Fibroblast of lung (primary cell): ENCODE measurements at places on chromosomes 7 and 10.

DNA sequence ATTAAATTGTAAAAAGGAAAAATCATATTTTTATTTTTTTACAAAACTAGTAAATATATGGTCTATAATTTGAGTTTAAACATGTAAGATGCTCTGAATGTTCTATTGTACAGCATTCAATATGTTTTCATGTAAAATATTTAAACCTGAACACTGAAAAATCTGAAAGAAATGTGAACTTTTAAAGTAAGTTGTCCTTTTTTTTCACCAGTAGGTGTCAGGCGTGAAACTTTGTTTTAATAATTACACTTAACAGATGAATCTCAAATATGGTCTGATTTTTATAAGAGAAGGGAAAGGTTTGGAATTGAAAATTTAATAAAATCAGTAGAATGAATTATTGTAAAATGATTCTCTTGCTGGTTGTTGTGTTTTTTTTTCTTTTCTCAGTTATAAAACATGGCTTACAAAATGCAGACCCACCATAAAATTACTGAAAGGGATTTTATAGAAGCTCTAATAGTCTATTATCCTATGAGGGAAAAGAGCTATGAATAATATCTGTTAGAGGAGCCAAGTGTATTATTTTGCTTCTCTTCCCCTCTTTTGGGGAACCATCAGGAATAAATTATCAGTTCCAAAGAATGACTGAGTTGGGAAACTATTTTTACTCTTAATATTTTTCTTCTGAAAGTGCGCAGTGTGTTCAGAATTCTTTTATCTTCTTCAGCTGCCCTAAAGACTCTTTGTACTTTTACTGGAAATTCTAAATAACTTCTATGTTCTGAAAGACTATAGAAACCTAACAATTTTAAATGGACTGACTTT is 217.7 kb upstream of the FZD1 start:
- DNase-seq = peak; percentile 19

DNA sequence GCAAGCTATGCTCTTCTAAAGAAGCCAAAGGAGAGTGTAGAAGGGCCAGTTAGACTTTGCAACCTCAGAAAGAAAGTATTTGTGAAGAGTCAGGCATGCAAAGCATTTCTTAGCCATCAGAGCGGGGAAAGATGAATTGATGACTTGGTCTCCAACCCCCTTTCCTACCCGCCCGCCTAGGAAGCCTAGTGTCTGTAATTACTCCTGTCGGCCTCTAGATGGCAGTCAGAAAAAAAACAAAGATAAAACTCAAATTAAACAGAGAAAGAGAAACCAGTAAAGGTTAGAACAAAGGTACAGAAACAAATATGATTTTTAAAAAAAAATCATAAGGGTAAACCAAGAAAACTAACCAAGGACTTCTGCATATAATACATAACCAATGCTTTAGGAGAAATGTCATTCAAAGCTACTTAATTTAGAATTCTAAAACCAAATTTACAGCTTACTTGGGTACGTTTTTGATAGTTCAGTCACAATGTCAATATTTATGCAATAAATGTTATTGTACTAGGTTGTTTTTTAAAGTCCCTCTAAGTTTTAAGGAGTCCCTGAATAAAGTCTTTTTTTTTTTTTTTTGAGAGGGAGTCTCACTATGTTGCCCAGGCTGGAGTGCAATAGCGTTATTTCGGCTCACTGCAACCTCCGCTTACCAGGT is 97.6 kb downstream of the LYZL1 start:
- DNase-seq = peak; percentile 38

GRCh38 chr10:49010295-49010694 is 70.7 kb upstream of the LRRC18 start:
- no peak for DNase-seq

DNA sequence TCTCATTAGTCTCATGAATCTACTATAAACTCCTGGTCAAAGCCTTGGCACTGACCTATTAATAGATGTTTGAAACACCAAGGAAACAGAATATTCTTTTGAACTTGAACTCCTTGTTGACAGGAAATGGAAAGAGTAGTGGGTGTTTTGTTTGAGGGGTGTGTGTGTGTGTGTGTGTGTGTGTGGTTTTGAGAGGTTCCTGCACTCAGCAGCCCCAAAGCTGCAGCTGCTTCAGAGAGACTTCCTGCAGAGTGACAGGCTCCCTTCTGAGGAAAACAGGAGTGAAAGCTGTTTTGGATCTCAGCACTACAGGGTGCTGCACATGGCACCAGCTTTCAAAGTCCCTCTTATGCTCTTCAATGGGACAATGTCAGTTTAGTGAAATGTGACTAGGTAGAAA is 546.5 kb upstream of the STEAP1 start:
- DNase-seq = no peak

GRCh38 chr10:78802431-78802830 is 266.3 kb upstream of the ZMIZ1 start:
- DNase-seq = peak; percentile 9

DNA sequence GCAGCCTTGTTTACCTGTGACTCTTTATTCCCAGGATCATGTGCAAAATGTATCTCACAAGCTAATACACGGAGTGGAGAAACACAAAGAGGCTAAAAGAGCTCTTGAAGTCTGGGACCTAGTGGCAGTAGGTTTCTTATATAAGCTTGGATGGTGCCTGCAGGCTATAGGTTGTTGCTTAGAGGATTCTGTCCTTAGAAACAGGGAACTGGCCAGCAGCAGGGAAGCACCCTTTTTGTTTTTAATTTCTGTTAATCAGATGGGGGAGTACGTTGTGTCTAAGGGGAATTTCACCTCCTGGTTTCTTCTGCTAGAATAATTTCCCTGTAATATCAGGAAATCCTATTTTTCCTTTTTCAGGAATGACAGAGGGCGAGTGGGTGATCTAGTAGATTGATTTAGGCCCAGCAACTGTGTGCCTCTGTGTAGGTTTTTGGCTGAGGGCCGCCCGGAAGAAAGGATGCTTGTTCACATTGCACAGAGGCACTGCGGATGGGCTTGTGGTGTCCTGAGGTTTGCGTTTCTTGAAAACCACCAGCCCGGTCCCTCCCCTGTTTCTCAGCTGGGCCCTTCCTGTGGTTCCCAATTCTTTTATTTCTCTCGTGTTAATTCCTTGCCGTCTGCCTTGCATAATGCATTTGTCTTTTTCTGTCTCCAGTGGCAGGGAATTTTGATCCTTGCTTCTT is 158.0 kb downstream of the CAMK1D start:
- DNase-seq = no peak

DNA sequence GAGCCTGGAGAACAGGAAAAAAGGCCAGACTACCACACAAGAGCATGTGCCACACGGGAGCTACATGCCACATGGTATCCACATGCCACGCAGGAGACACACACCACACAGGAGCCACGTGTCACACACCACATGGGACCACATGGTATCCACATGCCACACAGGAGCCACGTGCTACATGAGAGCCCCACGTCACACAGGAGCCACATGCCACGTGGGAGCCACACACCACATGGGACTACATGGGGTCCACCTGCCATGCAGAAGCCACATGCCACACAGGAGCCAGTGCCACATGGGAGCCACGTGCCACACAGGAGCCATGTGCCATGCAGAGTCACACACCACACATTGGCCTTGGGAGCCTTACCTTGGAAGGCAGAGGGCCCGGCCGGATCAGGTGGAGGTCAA is 244.4 kb upstream of the PPP2R2D start:
- DNase-seq = no peak

GRCh38 chr7:604001-604883 is 84.6 kb upstream of the PDGFA start:
- peak; percentile 28 for DNase-seq

DNA sequence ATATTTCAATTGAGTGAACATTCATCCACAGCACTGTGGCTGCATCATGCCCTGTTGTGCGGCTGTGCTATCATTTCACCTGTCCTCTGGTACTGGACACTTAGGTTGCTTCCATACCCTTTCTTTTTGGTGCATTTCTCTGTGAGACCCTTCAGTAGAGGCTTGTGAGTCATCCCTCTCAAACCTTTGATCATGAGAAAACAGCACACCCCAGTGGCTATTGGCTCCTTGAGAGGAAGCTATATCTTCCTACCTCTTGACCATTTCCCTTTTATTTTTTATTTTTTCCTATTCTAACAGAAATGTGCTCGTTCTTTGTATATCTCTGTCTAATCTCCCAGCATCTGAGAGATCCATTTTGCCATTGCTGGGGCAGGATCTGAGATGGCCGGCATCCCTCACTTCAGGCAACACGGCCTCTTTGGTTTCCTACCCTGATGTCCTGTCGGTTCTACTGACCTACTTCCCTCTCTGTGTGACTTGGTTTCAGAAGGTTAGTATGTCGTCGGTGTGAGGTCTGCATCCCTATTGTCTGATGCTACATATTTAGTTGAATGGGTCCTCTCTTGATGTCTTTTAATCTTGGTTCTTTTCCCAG is 23.8 kb upstream of the PIK3AP1 start:
- peak; percentile 6 for DNase-seq

DNA sequence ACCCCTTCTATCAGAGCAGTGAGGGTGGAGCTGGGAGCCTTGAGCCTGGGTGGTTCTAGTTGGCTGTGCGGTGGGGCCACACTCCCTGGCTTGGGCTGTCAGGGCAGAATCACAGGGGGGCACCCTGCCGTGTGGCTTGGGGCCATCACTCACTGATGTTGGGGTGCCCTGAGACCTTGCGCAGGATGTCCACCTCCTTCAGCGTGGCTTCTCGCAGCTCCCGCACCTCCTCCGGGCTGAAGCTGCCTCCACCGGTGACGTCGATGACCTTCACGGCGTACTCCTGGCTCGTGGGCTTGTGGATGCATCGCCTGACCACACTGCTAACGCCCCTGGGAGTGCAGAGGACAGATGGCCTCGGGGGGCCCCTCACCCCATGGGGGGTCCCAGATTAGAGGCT is 5.3 kb downstream of the PHKG1 start:
- no peak for DNase-seq
